ENCODE measurements at places on chromosomes 3 and 15.

DNA sequence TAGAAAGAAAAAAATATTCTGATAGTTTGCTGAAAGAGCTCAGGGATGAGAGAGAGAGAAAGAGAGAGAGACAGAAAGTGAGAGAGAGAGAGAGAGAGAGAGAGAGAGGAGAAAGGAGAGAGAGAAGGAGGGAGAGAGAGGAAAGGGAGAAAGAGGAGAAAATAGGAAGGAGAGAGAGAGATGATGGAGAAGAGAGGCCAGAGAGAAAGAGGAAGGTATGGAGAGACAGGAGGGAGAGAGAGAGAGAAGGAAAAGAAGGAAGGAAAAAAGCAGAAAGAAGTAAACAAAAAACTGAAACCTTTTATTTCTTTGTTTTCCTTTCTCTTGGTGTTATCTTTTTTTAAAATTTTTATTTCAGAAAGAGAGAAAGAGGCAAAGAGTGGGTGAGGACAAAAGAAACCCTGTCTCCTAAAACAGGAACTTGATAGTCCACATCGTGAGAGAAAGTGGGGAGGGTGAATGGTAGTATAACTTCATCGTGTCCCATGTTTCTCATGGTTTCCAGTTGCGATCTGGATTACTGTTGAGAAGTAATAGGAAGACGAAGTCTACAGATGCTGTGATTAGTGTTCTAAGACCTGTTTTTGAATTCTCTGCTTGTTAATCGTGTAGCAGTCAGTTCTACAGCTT lies 279.7 kb downstream of the LPP start:
- no peak for DNase-seq

- DNase-seq, result no peak
Observed at GRCh38 chr3:110456438-110457138, 615.0 kb upstream of the NECTIN3 start.

DNA sequence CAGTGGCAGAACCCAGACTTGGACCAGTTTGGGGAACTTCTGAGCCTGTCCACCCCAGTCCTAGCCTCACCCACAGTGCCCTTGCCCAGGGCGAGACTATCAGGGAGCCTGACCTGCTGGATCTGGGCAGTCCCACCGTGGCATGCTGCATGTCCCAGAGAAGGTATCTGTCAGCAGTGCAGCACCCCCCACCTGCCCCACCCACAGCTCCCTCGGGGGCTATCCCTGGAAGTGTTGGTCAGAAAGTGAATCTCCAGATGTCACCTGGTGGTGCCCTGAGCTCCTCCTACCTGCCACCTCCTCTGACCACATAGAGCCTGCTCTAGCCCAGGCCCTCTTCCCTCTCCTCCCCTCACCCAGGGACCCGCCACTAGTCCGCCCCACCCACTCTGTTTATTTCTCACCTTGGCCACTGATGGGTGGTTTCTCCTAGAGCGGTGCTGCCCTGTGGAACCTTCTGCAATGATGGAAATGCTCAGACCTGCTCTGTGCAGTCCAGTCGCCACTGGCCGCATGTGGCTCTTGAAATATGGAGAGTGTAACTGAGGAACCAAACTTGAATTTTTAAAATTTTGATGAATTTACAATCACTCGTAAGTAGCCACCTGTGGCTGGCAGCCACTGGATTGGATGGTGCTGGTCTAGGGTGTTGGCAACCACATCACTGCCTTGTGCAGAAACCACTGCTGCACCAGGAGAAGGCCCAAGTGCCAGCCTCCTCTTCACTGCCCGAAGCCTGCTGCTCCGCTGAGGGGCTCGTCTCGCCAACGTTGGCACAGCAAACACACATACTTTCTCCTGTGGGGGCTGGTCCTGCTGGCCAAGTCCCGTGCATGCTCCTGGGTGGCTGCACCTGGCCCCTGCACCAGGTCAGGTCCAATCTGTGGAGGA lies 13.1 kb downstream of the HDAC11 start:
- no peak for DNase-seq

DNA sequence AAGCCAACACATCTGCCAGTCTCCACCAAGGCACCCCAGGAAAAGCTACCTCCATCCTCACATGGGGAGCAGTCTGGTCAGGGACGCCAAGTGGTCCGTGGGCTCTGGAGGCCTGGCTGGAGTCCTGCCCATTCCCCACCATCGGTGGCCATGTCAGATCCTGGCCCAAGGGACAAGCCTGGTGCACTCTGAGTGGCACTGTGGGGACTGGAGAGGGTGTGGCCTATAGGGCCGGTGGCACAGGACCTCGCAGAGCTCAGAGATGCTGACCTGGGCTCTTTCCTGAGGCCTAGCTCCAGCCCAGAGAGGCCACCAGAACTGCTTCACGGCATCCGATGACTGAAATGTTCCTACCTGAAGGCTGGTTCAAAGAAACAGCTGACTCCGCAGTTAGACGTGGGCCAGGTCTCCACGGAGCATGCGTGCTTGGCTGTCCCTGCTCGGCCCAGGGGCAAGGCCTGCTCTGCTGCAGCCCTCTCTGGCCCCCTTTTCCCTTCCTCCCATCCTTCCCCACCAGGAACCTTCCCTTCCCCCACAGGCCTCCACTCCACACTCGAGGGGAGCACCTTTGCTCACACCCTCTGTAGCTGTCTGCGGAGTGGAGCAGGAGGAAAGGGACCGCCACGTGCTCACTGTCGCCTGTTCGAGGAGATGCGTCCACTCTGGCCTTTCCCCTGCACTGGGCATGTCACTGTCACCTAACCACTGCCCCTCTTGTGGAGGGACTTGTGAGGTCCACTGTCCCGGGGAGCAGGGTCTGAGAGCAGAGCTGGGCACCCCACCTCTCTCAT lies 119.3 kb downstream of the CHSY1 start:
- no peak for DNase-seq

- no peak for DNase-seq
Observed at GRCh38 chr3:58651276-58651675, 15.3 kb downstream of the FAM3D start.

DNA sequence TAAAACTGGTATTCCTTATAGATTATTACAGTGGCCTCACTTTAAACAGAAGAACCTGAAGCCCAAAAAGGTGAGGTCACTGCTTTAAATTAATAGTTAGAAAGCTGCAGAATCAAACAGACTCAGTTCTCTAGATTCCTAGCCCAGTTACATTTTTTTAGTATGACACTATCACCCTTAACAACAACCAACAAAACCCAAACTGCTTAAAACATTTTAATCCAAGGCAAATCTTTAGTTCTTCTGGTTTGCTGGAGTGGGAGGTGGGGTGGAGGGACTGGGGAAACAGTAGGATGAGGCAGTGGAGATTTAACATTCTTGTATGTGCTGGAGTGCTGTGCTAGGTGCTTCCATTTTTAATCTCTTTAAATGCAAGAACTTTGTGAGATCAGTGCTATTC lies 631.6 kb upstream of the KCNMB2 start:
- no peak for DNase-seq

GRCh38 chr3:45506084-45506483 lies 88.5 kb upstream of the LIMD1 start:
- DNase-seq, result no peak
